D721Med (cell line): ENCODE measurements at places on chromosomes 12 and 14.

- DNase-seq = no peak
Observed at GRCh38 chr14:98293576-98293975, 978.4 kb downstream of the BCL11B start.

- no peak for DNase-seq
Observed at GRCh38 chr14:89214221-89214965, 202.6 kb downstream of the FOXN3 start.

DNA sequence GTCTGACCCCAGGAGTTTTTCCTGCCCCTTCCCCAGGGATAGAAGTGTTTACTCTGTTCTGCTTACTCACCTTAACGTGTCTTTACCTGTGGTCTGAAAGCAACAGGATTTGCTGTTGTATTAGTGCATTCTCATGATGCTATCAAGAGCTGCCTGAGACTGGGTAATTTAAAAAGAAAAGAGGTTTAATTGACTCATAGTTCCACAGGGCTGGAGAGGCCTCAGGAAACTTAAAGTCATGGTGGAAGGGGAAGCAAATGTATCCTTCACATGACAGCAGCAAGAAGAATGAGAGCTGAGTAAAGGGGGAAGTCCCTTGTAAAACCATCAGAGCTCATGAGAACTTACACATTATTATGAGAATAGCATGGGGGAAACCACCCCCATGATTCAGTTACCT, 240.4 kb downstream of the SNAPC1 start:
- no peak for DNase-seq

DNA sequence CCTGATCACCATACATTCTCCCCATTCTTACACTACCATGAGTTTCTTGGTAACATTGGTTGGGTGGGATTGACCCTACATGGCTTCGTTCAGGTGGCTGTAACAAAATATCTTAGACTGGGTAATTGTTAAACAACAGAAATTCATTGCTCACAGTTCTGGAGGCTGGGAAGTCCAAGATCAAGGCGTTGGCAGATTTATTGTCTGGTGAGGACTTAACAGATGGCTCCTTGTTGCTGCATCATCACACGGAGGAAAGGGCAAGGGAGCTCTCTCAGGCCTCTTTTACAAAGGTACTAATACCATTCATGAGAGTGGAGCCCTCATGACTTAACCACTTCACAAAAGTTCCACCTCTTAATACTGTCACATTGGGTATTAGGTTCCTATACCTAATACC, 116.7 kb upstream of the EGLN3 start:
- no peak for DNase-seq

GRCh38 chr12:55797068-55797467, 20.5 kb downstream of the SARNP start:
- no peak for DNase-seq

DNA sequence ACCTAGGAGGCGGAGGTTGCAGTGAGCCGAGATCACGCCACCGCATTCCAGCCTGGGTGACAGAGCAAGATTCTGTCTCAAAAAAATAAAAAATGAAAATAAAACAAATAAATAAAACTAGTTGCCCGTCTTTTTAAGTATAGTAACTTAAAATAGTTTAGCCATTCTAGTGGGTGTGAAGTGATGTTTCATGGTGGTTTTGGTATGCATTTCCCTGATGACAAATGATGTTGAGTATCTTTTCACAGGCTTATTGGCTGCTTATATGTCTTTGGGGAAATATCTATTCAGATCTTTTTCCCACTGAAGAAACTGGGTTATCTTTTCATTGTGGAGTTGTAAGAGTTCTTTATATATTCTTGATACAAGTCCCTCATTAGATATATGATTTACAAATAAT, 102.4 kb upstream of the METAP2 start:
- no peak for DNase-seq

GRCh38 chr14:23103581-23103980, 1.2 kb downstream of the CIROP start:
- DNase-seq = no peak

- DNase-seq = no peak
Observed at GRCh38 chr12:119082496-119082895, 96.2 kb upstream of the HSPB8 start.

GRCh38 chr12:47785036-47785886, 12.2 kb downstream of the SLC48A1 start:
- DNase-seq = no peak

DNA sequence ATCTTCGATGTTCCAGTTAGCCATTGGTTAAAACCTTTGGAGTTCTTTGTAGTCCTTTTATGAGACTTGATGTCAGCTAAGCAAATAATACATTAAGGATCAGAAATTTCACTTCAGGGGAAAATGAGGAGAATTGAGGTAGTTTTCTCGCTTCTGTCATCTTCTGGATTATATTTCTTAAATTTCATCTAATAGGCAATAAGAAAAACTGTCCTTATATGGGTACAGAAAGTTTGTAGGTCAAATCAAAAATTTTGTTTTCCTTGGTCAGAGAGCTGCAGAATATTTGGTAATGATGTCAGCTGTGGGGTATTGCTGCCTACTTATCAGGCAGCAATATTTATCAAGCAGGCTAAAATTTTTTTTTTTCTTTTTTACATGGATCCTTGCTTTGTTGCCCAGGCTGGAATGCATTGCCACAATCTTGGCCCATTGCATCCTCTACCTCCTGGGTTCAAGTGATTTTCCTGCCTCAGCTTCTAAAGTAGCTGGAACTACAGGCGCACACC, 37.1 kb downstream of the RIMKLB start:
- no peak for DNase-seq

- DNase-seq = no peak
Observed at GRCh38 chr12:62466018-62466593, 520 bp upstream of the MON2 start.
